ENCODE measurements at places on chromosomes 3 and 15. TPM values are rescaled to one million over a fixed set of nuclear protein-coding genes. Genes with fewer than 3 reads are reported as not detected.

SLC7A14 gene
- total RNA-seq = not detected

CAV3 gene
- 0.32 TPM for total RNA-seq

TMC3 gene
- not detected for total RNA-seq

LCTL gene
- total RNA-seq = not detected

BFSP2 gene
- total RNA-seq = not detected

NMNAT3 gene
- 4.6 TPM for total RNA-seq

TGM5 gene
- total RNA-seq = not detected

LTF gene
- 14.3 TPM for total RNA-seq

DNA sequence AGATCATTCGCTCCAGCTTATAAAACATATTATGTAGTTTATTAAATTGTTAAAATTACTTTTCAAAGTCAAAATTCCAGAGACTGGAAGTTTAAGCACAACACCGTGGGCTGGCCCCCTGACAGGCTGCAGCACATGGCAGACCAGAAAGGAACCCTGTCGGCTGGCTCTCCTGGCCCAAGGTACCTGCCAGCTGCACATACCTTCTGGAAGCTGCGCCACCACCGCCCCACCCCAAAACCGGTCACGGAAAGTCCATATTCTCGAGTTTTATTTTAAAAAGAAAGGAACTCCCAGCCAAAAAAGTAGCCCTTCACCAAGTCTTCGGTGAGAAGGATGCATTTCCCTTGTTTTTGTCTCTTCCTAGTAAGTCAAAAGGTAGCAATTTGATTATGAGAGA lies 94.6 kb downstream of the FOXP1 start:
- H3K4me1 ChIP-seq = no peaks in the 10 kb centered on the region
- no peak overlapping the region for H3K4me3 ChIP-seq
- no peak overlapping the region for H3K27ac ChIP-seq
- DNase-seq = no peak
- H3K27me3 ChIP-seq = no peaks in the 10 kb centered on the region
- H3K36me3 ChIP-seq = peaks cover 14% of the 10 kb centered on the region

- no peaks in the 10 kb centered on the region for H3K27me3 ChIP-seq
- H3K4me1 ChIP-seq = peaks cover 39% of the 10 kb centered on the region
- DNase-seq = no peak
- H3K4me3 ChIP-seq = no peak overlapping the region
These were observed 2.3 kb upstream of the FEM1B start for GRCh38 chr15:68275165-68275746.

- H3K4me3 ChIP-seq = no peak overlapping the region
- DNase-seq = no peak
- no peak overlapping the region for H3K27ac ChIP-seq
- H3K27me3 ChIP-seq = no peaks in the 10 kb centered on the region
- no peaks in the 10 kb centered on the region for H3K4me1 ChIP-seq
These were observed 77.8 kb downstream of the PDZRN3 start for GRCh38 chr3:73546961-73547360.

DNA sequence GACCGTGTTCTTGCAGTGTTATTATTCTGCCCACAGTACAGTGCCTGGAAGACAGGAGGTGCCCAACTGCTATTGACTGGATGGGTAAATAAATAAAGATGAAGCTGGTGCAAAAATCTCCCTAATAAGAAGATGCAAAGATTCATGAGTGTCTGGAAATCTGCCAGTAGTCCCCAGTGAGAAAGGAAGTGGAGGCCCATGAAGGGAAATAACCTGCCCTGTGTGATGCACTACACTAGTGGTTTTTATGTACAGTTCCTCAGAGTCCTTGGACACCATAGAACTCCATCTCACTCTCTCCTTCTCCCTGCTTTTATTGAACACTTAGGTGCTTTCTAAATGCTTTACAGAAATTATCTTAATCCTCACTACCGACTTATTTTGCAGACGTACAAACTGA lies 8.3 kb upstream of the SUCLG2 start:
- no peaks in the 10 kb centered on the region for H3K36me3 ChIP-seq
- DNase-seq = no peak
- no peaks in the 10 kb centered on the region for H3K4me1 ChIP-seq
- H3K27me3 ChIP-seq = no peaks in the 10 kb centered on the region
- no peak overlapping the region for H3K4me3 ChIP-seq

DNA sequence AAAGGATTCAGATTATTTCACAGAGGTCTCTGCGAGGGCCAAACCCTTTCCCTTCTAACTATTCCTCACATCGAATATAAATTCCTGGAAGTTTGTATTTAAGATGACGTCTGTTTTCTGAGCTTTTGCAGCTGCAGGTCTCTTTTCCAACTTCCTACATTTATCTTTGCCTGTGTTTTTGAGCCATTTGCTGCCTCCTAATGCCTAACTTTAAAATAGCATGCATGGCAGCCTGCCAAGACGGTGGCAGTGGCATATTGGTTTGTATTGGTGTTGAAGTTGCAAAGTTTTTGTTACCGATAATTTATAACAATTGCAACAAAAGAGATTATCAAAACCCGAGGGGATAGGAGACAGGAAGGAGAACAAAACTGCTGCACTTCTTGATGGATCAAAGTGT lies 187.1 kb upstream of the DNAJC19 start:
- no peak for DNase-seq
- H3K4me3 ChIP-seq = no peak overlapping the region
- no peaks in the 10 kb centered on the region for H3K36me3 ChIP-seq
- no peaks in the 10 kb centered on the region for H3K4me1 ChIP-seq

GRCh38 chr15:50168783-50169411 lies 13.1 kb upstream of the SLC27A2 start:
- no peak overlapping the region for H3K27ac ChIP-seq
- no peaks in the 10 kb centered on the region for H3K27me3 ChIP-seq
- DNase-seq = no peak
- H3K4me3 ChIP-seq = no peak overlapping the region

GRCh38 chr15:57340682-57341259 lies 35.5 kb upstream of the CGNL1 start:
- no peaks in the 10 kb centered on the region for H3K4me1 ChIP-seq
- H3K27ac ChIP-seq = no peak overlapping the region
- H3K27me3 ChIP-seq = no peaks in the 10 kb centered on the region

DNA sequence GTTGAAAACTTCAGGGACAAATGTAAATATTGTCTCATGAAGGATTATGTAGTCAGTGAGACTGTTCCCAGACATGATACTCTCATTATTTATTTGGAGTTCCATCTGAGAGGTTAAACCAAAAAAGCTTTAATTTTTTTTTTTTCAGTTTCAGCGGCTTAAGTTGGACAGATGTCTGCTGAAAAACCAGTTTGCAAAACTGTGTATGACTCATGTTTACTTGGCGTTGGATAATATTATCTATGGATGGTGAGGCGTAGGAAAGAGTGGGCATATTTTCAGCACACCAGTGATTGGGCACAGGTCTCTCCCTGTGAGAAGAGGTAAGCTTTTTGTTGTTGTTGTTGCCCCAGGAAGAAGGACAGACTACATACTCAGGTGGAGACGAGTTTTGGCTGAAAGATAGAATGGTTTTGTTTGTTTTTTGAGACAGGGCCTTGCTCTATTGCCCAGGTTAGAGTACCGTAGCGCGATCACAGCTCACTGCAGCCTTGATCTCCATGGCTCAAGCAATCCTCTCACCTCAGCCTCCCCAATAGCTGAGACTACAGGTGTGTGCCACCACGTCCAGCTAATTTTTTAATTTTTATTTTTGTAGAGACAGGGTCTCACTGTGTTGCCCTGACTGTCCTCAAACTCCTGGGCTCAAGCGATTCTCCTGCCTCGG lies 16.4 kb upstream of the ANXA2 start:
- DNase-seq = no peak
- peaks cover under 1% of the 10 kb centered on the region for H3K4me1 ChIP-seq
- no peak overlapping the region for H3K4me3 ChIP-seq
- no peaks in the 10 kb centered on the region for H3K27me3 ChIP-seq

- DNase-seq = no peak
- H3K36me3 ChIP-seq = no peaks in the 10 kb centered on the region
- no peak overlapping the region for H3K4me3 ChIP-seq
- H3K4me1 ChIP-seq = peaks cover 11% of the 10 kb centered on the region
- peak overlapping the region; percentile 13 for H3K27ac ChIP-seq
- no peaks in the 10 kb centered on the region for H3K27me3 ChIP-seq
These were observed 106.0 kb downstream of the RYK start for GRCh38 chr3:134144694-134145093.

DNA sequence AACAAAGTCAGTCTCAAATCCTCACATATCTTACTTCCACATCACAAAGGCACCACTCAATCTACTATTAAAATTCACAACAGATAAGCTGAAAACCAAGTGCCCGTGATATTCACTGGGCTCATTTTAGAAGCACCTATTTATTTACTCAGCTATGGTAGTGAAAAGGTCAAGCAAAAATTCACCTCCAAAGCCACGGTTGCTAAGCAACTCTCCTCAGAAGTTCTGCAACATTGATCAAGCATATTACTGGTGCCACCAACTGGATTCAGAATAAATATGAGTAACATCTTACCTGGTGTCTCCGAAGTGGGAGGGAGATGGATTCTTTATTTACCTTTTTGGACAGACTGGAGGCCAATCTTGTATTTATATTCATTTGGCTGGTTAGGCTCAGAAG lies 714.8 kb downstream of the FHIT start:
- no peak for DNase-seq
- H3K4me1 ChIP-seq = no peaks in the 10 kb centered on the region
- no peak overlapping the region for H3K4me3 ChIP-seq
- H3K27me3 ChIP-seq = no peaks in the 10 kb centered on the region
- H3K36me3 ChIP-seq = no peaks in the 10 kb centered on the region
- H3K27ac ChIP-seq = no peak overlapping the region

GRCh38 chr15:80246425-80246894 lies 5.6 kb downstream of the CTXND1 start:
- no peak overlapping the region for H3K4me3 ChIP-seq
- no peak overlapping the region for H3K27ac ChIP-seq
- DNase-seq = no peak
- H3K4me1 ChIP-seq = no peaks in the 10 kb centered on the region

DNA sequence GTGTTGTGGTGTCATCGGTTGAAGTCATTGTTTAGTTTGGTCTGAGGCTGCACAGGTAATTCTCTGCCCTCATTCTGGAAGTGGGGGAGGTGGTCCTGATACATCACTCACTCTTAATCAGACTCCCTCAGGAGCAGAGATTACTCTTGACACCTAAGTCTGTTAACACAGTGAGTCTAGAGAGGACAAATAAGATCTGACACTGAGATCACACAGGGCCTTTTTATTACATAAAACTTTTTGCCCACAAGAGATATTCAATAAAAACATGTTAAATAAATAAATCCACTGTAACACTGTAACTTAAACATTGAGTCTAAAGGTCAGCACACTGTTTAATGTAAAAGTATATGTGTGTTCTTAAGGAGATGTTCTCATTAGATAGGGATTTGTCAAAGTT lies 57.1 kb upstream of the MBNL1 start:
- no peaks in the 10 kb centered on the region for H3K27me3 ChIP-seq
- H3K4me1 ChIP-seq = peaks cover 11% of the 10 kb centered on the region
- no peaks in the 10 kb centered on the region for H3K36me3 ChIP-seq
- no peak overlapping the region for H3K4me3 ChIP-seq
- no peak overlapping the region for H3K27ac ChIP-seq
- no peak for DNase-seq

DNA sequence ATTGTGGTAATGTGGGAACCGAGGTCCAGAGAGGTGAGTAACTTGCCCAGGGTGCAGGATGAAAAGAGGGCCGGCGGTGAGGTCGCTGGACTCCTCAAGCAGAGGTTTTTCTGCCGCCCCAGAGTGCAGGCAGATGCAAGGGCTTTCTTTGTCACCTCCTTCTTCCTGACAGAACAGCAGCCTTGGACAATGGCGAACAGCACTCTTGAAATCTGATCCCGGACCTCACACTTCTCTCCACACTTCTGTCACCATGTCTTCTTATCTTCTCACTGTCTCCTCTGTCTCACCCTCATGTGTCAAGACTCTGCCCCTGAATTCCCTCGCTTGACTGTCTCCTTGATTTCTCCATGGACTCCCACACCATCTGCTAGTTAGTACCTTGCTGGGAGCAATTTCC lies 15.4 kb upstream of the VPS8 start:
- no peak overlapping the region for H3K27ac ChIP-seq
- no peak for DNase-seq
- no peaks in the 10 kb centered on the region for H3K36me3 ChIP-seq
- H3K4me1 ChIP-seq = no peaks in the 10 kb centered on the region

DNA sequence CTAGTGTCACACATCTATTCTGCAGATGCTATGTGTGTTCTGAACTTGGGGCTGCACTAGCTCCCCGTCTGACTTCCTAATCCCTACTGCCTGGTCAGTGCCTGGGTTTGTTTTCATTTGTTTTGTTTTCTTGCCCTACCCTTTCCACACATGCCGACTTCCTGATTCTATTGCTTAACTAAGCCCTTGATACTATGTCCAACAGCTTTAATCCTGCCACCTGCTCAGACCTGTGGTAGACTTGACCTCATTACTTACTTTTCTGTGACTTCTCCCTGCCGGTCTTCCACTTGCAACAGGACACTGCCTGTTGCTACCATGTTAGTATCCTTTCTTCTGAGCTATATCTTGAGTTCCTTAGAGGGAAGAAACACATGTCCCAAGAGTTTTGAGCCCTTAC lies 39.3 kb upstream of the CEMIP start:
- no peaks in the 10 kb centered on the region for H3K36me3 ChIP-seq
- no peak for DNase-seq
- H3K4me1 ChIP-seq = peaks cover 45% of the 10 kb centered on the region
- H3K4me3 ChIP-seq = no peak overlapping the region

DNA sequence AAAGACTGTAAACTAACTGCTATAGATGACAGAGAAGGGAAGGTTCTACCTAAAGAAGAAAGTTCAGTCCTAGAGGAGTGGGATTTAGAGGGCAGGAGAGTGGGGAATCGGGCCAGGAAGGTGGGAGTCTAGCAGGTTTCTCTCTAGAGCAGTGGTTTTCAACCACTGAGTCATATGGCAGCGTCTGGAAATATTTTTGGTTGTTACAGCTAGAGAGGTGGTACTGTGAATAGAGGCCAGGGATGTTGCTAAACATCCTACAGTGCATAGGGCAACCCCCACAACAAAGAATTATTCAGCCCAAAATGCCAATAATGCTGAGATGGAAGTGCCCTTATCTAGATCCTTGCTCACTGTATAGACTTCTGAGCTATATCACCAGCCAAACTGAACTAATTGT lies 28.7 kb downstream of the ATP1B3 start:
- DNase-seq = no peak
- no peaks in the 10 kb centered on the region for H3K4me1 ChIP-seq
- H3K36me3 ChIP-seq = peaks cover 38% of the 10 kb centered on the region
- H3K27me3 ChIP-seq = no peaks in the 10 kb centered on the region
- no peak overlapping the region for H3K4me3 ChIP-seq
- no peak overlapping the region for H3K27ac ChIP-seq

GRCh38 chr15:66587749-66588148 lies 22.0 kb upstream of the LCTL start:
- no peaks in the 10 kb centered on the region for H3K4me1 ChIP-seq
- H3K27me3 ChIP-seq = no peaks in the 10 kb centered on the region
- H3K4me3 ChIP-seq = no peak overlapping the region
- DNase-seq = no peak
- H3K36me3 ChIP-seq = no peaks in the 10 kb centered on the region

DNA sequence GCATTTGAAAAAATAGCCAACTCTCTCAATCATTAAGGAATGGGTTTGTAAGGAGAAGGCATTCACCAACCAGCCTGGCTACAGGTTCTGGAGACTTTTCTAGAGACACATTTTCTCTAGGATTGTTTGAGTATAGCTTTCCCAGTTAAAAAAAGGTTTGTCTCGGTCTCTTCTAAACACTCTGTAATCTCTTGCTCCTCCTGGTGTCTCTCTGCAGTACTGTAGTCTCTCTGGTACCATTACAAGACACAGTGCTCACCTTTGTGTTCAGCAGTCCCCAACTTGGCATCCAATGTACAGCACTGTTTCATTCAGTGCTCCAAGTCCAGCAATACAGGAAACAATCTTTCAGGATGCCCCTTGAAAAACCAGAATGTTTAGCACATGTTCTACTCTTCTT lies 534.4 kb downstream of the ZNF385D start:
- no peaks in the 10 kb centered on the region for H3K4me1 ChIP-seq
- DNase-seq = no peak
- H3K27me3 ChIP-seq = no peaks in the 10 kb centered on the region
